ENCODE measurements at places on chromosomes 7 and 10.

DNA sequence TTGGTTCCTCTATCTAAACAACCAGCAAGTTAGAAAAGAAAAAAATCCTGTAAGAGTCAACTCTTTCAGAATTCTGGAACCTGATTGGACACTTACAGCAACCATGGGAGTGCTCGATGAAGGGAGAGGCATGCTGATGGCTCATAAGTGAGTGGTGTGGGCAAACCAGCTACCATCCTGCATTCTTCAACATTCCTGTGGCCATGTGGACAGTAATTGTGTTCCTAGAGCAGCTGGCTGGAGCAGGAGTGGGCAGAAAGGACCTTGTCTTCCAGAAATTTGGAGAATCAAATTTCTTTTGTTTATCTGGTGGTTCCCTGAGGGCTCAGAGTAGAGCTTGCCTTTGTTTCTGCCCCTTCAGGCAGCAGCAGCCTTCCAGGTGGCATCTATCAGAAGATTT is 22.5 kb upstream of the MYL7 start:
- peak; percentile 80 for DNase-seq

GRCh38 chr7:55548295-55548731 is 24.0 kb downstream of the VOPP1 start:
- DNase-seq: no peak

GRCh38 chr7:92293896-92294590 is 48.3 kb downstream of the ANKIB1 start:
- DNase-seq: peak; percentile 41

GRCh38 chr7:112501801-112502503 is 21.2 kb downstream of the LSMEM1 start:
- no peak for DNase-seq

DNA sequence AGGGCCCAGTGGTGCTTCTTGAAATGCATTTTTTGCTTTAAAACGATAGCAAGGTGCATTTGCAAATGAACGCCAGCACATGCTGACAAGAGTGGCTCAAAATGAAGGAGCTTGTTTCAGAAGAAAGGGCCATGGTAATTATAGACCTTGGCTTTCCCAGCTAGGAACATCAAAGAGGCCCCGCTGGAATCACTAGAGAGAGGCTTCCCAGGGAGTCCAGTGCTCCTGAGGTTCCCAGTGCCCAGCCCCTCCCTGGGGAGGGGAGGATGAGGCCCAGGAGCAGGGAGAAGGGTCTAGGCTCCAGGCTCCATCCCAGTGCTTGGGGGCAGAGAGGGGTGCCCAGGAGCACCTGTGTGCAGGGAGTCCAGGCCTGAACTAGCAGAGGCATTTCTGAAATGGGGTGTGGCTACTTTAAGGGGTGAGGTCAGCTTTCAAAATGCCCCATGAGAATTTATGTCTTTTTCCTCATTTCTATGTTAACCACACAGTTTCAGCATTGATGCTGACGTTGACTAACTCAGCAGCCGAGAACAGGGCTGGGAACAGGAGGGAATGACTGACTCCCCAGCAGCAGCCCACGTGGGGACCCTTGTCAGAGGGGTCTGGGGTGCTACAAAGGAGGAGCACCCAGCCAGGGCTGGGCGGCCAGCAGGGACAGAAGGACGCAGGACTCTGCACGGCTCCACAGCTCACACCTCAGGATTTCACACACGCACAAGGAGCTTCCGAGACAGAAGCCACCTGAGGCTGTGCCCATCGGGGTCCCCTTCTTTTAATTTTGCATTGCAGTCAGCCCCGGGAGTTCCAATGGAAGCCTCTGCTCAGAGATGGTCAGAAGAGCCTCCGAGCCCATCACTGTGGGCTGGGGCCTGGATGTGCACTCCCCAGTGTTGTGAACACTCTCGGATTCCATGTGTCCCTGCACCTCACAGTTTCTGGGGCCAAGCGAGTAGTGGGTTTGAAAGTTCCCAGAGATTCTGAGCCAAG is 570.2 kb downstream of the PTPRN2 start:
- no peak for DNase-seq

- DNase-seq: peak; percentile 68
Measured at GRCh38 chr10:110209454-110209925, 2.1 kb downstream of the MXI1 start.

GRCh38 chr7:82286798-82287140 is 156.8 kb downstream of the CACNA2D1 start:
- DNase-seq: no peak

DNA sequence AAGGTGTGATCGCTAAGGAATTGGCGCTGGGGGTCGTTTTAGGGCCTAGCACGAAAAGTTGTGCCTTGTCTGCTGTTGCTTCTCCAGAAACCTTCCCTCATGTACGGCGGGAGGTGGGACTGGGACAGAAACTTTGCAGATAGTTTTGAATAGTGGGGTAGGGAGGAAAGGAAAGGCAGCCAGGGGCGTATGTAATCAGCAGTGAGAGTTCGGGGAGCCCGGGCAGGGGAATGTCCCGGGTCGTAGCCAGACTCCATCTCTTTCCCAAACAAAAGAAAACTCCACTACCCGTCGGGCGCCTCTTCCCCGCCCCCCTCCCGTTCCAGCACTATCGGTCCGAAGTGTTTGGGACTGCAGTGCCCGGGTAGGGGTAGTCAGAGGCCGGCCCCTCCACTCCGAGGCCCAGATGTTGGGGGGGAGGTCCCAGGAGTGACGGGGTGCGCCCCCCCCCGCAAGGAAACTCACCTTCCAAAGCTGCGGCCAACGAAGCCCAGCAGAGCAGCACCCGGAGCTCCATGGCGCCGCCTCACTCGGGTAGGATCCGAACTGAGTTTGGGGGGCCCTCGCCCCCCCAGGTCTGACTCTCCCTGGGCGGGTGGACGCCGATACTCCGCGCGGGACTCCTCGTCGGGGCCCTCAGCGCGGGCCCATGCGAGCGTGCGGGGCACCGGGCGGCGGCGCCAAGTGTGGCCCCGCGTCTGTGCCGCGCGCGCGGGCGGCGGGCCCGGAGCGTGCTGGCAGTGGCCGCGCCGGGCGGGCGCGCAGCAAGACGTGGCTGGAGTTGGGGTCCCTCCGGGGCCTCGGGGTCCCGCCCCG is 601 bp downstream of the EPHB4 start:
- no peak for DNase-seq

GRCh38 chr10:131960631-131961046 is 21.1 kb downstream of the BNIP3 start:
- DNase-seq: no peak

- DNase-seq: no peak
Measured at GRCh38 chr7:98285157-98286092, 3.9 kb downstream of the BRI3 start.

DNA sequence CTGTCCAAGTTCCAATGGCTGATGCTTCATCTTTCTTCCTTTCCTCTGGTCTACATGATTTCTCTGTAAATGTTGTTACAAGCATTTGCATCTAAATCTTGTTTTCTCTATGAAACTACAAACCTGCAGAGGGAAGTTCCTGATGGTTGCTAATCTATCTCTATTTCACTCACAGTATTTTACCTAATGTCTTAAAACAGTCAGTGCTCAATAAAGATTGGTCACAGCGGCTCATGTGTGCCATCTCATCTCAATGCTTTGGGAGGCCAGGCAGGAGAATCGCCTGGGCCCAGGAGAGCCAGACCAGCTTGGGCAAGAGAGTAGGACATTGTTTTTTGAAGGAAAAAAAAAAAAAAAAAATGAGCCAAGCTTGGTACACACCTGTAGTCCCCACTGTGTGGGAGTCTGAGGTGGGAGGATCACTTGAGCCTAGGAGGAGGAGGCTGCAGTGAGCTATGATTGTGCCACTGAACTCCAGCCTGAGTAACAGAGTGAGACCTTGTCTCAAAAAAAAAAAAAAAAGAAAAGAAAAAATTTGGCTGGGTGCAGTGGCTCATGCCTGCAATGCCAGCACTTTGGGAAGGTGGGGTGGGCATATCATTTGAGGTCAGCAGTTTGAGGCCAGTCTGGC is 71.3 kb upstream of the ARMC3 start:
- DNase-seq: no peak

GRCh38 chr7:266851-267840 is 22.8 kb upstream of the FOXL3 start:
- no peak for DNase-seq

- DNase-seq: peak; percentile 53
Measured at GRCh38 chr10:297567-297966, 162.3 kb downstream of the ZMYND11 start.

- DNase-seq: no peak
Measured at GRCh38 chr7:158947627-158948026, 91.3 kb downstream of the DYNC2I1 start.

- DNase-seq: no peak
Measured at GRCh38 chr7:47044625-47045024, 537.3 kb downstream of the TNS3 start.

DNA sequence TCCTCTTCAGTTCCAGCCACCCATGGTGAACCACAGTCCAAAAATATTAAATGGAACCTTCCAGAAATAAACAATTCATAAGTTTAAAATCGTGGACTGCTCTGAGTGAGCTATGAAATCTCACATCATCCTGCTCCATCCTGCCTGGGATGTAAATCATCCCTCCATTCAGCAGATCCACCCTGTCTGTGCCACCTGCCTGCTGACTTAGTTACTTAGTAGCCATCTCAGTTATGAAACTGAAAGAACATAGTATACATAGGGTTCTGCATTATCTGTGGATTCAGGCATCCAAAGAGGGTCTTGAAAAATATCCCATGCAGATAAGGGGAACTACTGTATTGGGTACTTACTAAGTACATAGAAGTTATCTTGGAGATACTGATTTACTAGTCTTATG is 89.0 kb downstream of the ST8SIA6 start:
- no peak for DNase-seq

- DNase-seq: no peak
Measured at GRCh38 chr7:143322760-143323633, 7.1 kb downstream of the CLCN1 start.

DNA sequence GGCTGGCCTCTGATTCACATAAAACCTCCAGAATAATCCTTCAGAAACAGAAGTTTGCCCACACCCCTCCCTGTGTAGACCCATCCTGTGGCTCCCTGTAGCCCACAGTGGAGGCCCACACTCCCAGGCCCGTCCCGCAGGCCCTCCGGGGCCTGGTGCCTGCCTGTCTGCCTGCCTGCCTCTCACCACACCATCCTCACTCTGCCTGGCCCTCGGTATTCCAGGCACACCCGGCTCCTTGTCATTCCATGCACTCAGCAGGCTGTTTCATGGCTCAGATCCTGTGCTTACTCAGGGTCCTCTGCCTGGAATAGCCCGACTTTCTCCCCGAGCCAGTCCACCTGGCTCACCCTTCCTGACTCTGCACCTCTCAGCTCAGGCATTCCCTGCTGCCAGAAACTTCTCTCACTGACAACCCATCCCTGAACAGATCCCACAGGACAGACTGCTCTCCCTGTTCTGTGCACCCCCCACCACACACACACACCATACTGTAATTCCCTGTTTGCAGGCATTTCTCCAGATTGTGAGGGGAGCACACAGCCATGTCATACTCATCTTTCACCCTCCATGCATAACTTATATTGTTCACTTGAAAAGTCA is 498.0 kb upstream of the ZMIZ1 start:
- no peak for DNase-seq

GRCh38 chr7:108418946-108419345 is 37.3 kb downstream of the NRCAM start:
- peak; percentile 39 for DNase-seq

DNA sequence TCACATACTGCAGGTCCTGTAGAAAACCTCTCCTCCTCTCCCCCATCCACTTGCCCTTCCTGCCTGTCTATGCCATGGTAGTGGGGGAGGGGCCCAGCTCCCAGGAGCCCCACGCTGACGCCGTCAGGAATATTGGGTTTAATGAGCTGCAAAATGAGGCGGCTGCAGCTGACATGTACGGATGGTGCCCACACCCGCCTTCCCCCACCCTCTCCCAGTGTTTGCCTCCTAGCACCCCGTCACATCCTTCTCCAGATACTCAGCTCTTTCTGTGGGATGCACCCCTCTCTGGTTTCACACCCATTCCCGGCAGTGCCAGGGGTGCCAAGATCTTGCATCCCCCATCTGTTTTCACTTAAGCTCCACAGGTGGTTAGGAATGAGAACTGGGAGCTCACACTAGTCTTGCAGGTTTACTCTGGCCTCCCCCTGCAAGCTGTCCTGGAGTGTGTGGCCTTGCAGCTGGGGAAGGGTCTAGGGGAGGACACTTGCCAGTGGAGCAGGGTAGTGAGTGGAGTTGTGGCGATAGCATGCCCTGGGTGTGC is 26.1 kb downstream of the GBX1 start:
- no peak for DNase-seq

DNA sequence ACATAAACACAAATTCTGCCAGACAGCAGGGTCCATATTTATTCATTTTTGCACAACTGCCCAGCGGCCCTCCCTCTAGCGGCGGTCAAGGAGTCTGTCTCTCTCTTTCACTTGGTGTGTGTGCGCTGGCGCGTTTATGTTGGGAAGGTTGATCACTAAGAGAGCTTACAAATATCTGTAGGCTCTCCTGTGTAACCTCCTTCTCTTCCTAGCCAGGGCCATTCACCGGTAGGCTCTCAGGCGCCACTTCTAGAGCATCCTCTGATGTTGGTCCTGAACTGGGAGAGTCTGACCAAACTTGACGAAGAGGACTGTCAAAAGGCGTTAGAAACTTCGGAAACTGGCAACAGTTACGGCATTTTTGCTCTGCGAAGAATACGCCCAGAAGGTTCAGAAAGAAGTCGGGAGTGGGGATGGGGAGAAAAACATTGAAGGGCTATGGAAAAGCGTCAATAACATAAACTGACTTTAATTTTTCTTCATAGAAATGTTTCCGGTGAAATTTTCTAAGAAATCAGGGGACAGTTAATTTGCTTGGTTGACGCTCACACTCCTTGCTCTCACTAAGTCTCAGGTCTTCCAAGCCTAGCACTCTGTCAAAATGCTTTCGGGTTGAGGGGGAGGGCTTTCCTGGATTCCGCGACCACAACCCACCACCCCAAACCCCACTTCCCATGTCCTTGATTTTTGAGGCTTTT is 731.1 kb downstream of the ZWINT start:
- DNase-seq: no peak
